HT1080 (cell line): ENCODE measurements at places on chromosomes 12 and 14. TPM values are rescaled to one million over a fixed set of nuclear protein-coding genes. Genes with fewer than 3 reads are reported as not detected.
A peak's percentile ranks its signal among the peaks of the same experiment; 100 is the strongest.

Gene IQSEC3
- 0.47 TPM in 1 of 2 replicates, not detected in the other for total RNA-seq

Gene PLBD1
- total RNA-seq, result not detected in 2 replicates

Gene RAPGEF3
- 3.7 and 4.1 TPM in 2 replicates for total RNA-seq

Gene PMCH
- not detected in 2 replicates for total RNA-seq

Gene PRH2
- total RNA-seq, result 0.63 TPM in 1 of 2 replicates, not detected in the other

DNA sequence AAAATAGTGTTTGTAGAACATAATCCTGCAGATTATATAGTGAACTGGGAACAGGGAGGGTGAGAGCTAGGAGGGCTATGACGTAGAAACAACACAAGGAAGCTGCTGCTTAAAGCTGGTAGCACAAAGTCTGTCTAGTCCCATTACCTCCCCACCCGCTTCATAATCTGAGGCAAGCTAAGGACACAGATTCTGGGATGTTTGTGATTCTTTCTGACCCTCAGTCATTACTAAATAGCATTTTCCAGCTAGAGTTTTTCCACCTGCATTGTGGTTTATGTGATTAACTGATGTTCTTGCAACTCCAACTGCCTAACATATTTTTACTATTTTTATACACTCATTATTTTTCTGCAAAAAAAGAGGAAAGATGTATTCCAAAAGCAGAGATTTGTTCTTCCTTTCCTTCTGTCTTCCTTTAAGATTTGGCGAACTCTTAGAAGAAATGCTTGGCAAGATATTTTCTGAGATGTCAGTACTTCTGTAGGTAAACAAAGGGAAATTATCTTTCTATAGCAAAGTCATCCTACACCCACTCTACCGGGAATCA lies 293.2 kb upstream of the FAR2 start:
- no peak for DNase-seq

- no peak for DNase-seq
Measured at GRCh38 chr12:5232826-5233500, 189.3 kb downstream of the KCNA5 start.

DNA sequence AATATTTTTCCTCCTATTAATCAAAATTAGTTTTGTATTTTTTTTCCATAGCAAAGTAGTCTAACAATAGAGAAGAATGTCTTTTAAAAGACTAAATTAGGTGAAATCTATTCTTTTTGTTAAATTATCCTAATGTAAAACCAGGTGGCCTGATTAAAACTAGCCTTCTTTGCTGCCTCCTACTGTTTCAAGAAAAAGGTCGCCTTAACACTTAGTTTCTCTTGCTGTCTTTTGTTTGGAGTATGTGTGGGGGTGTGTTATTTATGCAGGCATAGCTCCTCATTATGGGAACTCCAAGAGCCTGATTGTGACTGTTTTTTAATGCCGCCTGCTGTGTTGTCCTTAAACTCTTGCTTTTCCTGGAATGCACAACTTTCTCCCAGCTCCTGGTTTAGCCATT lies 855.3 kb downstream of the DIO2 start:
- no peak for DNase-seq

DNA sequence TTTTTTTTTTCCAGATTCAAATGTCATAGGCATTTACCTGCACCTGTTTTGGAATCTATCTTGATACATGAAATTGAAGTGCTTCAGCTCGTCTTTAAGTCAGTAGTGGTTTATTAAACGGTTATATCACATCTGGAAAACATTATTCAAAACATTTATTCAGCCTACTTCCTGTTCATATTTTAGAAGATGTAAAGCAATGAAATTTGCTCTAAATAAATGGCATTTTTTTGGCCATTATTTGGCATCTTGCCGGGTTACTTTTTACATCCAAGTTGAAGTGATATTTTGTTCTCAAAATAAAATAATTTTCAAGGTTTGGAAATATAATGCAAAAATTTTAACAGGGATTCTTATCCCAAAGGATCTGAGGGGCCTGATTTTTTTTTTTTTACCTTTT lies 103.1 kb downstream of the EML1 start:
- DNase-seq, result no peak

DNA sequence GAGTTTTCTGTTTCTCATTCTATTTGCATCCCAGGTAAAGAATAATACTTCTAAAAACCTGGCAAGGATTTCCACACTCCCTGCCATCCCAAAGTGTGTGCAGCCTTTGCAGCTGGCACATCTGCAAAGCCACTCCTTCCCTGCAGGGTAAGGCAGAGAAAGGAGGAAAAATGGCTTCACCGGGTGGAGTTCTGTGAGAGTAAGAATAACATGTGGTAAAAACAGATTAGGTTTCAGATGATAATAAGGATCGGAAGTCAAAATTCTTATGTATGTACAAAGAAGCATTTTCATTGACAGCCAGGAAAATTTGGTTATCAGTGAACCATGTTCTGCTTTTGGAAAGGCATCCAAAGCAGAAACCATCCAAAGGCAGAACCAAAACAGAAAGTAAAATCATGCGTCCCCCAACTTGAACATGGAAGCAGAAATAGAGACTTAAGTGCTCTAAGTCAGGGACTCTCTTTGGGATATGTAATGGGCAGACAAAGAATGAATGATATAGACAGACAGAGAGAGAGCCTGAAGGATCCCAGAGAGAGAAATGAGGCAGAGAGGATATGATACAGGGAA lies 192.6 kb upstream of the CCDC196 start:
- DNase-seq, result no peak

GRCh38 chr12:102811110-102811737 lies 105.8 kb downstream of the PAH start:
- DNase-seq, result peak; percentile 25

- DNase-seq, result no peak
Measured at GRCh38 chr14:83611906-83612390, 1918.0 kb upstream of the FLRT2 start.

DNA sequence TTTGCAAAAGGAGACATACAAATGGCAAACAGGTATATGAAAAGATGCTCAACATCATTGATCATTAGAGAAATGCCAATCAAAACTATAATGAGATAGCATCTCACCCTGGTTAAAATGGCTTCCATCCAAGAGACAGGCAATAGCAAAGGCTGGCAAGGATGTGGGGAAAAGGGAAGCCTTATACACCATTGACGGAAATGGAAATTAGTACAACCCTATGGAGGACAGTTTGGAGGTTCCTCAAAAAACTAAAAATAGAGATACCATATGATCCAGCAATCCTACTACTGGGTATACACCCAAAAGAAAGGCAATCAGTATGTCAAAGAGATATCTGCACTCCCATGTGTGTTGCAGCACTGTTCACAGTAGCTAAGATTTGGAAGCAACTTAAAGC lies 17.3 kb upstream of the CKAP4 start:
- no peak for DNase-seq

DNA sequence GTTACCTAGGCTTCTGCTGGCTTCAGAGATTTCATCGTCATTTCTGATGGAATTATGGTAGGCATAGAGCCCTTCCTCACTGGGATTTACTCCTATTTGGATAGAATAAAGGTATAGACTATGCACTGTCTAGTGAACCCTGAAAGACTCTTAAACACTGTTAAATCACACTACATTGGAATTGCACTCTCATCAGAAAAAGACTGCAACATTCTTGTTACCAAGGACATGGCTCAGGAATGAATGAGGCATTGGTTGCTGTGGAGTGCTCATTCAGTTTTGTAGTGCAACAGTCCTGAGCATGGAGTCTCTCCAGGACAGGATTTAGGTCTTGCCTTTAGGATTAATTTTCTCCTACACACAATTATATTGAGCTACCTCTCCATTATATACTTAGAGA lies 483.0 kb downstream of the NRXN3 start:
- no peak for DNase-seq

- no peak for DNase-seq
Measured at GRCh38 chr12:29133181-29133580, 15.9 kb upstream of the FAR2 start.

DNA sequence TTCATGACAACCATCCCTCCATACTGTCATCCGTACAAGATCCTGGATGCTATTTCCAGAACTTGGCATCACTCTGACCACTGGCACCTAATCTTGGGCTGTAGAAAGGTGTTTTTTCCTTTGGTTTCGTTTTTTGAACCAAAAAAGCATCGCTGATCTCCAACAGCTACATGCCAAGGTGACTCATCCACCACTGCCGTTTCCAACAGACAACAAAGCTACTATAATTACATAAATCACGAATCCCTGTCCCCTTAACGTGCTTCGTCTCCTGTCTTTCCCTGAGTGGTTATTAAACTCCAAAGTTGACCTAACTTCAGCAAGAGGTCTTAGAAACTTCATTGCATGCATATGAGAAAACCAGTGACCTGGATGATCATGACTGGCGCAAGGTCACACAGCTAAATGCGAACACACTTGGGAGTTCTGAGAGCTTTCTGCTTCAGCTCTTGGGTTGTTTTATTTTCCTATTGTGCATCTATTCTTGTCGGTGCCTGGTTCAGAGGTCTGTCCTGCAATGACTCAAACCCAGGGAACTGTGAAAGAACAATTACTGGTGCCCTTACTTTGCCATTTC lies 99.9 kb downstream of the PPM1H start:
- peak; percentile 64 for DNase-seq

DNA sequence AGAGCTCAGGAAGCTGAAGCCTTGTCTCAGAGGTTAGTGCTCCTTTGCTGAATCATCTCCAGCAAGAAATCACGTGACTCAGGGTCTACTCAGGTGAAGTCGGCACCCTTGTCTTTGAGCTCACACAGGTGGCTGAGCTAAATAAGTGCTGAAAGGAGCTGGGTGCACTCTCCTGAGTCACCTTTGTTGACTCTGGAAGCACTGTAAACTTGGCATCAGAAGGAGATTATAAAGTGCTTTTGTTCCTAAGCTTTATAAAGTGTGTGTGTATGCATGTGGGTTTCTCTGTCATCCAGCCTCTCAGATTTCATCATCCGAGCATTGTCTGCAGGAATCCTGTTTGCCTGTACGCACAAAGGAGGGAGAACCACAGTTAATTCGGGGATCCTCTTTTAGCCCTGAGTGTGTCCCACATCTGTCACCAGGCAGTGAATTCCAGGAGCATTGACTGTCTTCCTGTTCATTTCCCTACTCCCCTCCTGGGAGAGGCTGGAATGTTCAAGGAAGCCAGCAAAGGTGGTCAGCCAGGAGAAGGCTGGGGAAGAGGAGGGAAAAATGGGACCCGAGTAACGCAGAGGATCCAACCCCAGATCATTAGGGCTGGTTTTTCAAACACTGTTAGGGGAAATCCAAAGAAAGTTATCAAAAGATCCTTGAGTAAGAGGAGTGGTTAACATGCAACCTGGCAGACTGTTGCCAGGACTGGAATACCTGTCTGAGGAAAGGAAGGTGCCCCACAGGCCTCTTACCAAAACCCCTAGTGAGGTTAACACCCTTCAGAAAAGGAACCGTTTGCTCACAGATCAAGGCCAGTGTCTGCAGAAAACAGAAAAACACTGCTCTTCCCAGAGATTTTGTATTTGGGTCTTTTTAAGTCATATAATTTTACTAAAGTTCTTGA lies 157.5 kb upstream of the HIF1A start:
- DNase-seq, result peak; percentile 92

DNA sequence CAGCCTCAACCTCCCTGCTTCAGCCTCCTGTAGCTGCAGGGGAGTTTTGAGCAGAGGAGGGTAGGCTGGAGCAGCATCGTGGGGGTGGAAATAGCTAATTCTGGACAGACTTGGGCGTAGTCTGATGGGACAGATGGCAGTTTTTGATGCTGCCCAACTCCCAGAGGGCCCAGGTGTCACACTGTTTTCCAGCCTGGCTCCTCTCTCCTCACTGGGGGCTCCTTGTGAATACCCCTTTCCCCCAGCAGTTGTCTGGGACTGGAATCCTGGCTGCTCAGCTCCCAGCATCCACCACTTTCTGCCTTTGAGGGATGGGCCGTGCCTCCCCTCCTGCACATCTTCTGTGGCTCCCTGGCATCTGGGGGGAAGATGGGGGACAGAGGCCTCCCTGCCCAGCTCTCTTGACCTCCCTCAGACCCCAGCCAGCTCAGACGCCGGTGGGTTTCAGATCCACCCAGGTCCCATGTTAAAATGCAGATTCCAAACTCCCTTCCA lies 34.0 kb downstream of the SH2B3 start:
- DNase-seq, result no peak

DNA sequence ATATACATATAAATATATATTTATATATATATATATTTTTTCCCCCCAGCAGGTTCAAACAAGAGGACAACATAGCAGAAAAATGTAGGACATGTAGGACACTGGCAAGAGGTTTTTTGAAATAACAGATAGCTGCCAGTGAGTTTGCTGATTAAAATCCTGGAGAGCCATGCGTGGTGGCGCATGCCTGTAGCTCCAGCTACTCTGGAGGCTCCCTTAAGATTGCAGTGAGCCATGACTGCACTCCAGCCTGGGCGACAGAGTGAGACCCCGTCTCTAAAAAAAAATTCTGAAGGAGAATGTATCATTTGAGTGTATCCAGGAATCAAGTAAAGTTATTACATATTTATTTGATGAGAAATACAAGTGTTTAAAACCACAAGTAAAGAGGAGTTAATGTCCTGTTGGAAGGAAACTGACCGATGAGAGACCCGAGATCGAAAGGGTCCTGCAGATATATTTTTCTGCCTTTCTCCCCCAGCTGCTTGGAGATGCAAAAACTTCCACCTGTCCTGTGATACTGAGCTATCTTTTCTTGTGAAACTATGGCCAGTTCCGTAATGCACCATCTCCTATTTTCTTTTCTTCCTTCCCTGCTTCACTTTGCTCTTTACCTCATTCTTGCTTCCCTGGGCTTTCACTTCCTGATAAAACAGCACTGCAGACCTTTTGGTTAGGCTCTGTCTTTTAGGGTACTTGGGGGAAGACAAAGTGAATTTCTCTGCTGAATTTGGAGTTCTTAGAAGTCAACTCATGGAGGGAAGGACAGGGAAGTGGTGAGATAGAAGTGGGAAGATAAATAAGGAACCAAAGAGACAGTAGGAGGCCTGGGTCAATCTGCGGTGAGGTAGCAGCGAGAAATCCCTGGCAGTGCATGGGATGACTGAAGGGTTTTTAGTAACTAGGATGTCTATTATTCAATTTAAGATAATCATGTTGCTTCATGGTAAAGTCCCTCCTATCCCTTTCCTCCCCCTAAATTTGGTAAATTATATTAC lies 41.2 kb upstream of the SLC2A13 start:
- no peak for DNase-seq

DNA sequence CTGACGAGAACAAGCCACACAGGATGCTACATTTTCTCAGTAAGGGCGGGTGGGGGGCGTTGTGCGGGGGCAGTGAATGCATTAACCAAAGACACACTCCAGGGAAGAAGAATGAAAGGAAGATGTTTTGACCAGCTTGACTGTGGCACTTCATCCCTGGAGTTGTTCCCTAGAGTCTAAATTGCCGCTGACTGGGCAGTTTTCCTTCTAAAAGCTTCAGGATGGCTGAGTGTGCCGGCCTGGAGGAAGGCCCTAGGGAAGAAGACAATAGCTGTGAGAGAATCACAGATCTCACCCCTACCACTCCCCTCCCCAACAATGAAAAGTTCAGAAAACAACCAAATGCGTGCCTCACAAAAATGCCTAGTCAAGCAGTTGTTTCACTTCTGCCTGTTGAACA lies 67.2 kb downstream of the NKX2-1 start:
- DNase-seq, result no peak

- DNase-seq, result no peak
Measured at GRCh38 chr12:77998236-77998786, 167.6 kb downstream of the NAV3 start.
